ENCODE measurements at places on chromosomes 4 and X. TPM values are rescaled to one million over a fixed set of nuclear protein-coding genes. Genes with fewer than 3 reads are reported as not detected.

Gene TXK
- 26.8 TPM for total RNA-seq

Gene HPGD
- total RNA-seq = 11.5 TPM

DNA sequence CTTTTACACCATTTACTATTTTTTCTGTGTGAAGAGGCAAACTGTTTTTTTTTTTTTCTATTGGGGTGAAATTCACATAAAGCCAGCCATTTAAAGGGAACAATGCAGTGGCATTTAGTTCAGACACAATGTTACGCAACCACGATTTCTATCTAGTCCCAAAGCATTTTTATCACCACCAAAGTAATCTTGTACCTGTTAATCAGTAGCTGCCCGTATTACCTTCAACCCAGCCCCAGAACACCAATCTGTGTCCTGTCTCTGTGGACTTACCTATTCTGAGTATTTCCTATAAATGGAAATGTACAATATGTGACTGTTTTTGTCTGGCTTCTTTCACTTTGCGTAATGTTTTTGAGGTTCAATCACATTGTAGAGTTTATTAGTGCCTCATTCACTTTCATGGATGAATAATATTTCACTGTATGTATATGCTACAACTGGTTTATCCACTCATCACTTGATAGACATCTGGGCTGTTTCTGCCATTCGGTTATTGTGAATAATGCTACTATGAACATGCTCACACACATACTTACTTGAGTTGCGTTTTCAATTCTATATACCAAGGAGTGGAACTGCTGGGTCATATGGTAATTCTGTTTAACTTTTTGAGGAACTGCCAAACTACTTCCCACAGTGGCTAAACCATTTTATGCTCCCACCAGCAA lies 116.2 kb downstream of the CDS1 start:
- peak; percentile 51 for ATAC-seq

GRCh38 chr4:3408793-3409330 lies 32.9 kb upstream of the HGFAC start:
- no peak for ATAC-seq

- no peak for ATAC-seq
These were observed 1626.4 kb downstream of the C4orf33 start for GRCh38 chr4:130722361-130722760.

- ATAC-seq = no peak
These were observed 92.0 kb upstream of the SMARCAD1 start for GRCh38 chr4:94115687-94116086.

Data from activated T-helper 17 cell treated with anti-CD3 and anti-CD28 coated beads, Interleukin-2, amount 50 U/mL, for 72 hours (primary cell).